HS-5 (cell line): ENCODE measurements at places on chromosomes 11 and 22.

- DNase-seq, result no peak
These were observed 123.4 kb downstream of the CTTN start for GRCh38 chr11:70521475-70522308.

DNA sequence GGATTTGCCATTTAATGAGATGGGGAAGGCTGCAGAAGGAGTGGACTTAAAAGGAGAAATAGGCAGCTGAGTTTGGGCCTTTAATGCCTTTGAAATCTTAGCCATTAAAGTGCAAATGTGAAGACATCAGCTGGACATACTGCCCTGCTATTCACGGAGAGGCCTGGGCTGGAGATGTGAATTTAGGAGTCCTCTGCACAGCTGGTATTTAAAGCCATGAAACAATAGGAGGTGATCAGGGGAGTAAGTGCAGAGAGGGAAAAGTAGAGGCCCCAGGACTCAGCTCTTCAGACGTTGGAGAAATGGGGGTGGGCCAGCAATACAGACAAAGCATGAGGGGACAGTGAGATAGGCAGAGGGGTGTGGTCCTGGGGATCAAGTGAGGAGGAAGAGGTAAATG, 16.6 kb downstream of the SLC3A2 start:
- DNase-seq, result no peak

DNA sequence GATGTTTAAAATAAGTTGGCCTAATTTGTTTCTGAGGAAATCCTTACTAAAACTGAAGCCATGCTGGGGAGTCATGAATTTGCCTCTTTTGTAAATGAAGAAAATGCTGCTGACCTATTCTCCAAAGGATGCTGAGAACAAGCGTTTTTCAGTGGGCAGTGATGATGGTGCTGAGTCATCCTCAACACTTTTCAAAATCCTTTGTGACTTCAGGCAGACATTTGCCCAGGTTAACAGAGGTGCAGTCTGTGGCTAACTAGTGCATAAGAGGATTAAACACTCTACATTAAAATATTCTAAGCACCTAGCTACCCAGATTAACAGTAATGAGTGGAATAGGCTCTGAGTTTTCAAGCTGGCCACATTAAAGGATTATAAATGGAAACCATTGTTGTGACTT, 509.0 kb downstream of the DLG2 start:
- no peak for DNase-seq

DNA sequence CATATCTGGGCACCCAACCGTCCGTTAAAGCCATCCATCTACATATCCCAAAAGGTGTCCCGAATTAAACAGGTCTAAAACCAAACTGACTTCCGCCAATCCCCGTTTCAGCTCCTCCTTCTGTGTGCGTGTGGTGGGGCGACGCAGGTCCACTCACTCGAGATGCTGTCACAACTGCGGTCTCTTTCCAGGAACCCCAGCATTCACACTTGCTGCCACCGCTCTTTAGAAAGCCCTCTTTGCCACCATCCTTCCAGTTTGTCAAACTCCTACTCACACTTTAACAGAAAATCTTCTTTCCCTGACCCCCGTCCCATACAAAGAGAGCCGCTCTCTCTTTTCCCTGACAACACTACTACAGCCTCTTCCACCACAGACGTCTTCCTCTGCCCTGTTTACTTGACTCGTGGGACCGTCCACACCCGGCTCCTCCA, 467 bp downstream of the ESS2 start:
- no peak for DNase-seq

DNA sequence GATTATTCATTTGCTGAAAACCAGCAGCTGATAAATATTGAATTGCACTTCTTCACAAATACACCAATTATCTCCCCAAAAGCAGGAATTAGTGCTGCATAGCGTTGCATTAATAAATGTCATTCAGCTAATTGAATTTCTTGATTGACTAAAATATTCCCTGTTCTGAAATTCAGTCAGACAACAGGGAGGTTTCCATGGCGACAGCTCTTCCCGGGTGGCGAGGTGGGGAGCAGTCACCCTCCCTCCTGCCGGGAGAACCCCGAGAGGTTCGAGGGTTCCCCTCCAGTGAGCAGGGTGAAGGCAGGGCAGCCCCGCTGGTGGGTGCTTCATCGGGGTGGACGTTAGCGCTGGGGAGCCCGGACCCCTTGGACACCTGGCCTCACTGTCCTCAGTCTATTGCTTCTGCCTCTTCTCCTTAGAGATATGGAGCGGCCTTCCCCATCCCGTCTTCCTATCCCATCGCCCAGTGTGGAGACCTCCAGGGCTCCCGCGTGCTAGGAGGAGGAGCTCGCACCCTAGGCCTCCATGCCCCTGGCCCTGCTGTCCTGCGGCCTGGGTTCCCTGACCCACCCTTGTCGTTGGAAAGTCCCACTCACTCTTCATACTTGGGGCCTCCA, 983.5 kb downstream of the BRD1 start:
- no peak for DNase-seq

GRCh38 chr11:250740-251299, 14.0 kb downstream of the PSMD13 start:
- DNase-seq, result no peak
